ENCODE measurements at places on chromosomes 5 and 9. TPM values are rescaled to one million over a fixed set of nuclear protein-coding genes. Genes with fewer than 3 reads are reported as not detected.

DNA sequence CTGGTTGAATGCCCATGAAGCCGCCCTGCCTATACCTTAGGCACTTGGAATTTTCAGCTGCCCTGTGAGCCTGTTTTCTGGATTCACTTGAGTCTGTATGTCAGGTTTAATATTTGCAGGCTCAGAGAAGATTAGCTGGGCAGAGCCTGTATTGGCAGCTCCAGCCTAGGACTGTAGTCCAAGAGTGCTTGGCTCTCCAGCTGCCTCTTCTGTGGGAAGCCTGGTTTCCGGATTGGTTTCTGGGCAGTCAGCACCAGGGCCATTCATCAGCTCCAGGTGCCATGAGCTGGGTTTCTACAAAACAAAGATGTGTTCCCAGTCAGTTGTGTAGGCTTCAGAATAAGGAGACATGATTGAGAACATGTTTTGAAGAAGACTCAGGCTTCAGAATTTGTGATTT is 90.1 kb downstream of the ARHGAP26 start:
- DNase-seq = peak; percentile 53

- DNase-seq = no peak
These were observed 102.9 kb upstream of the PHYKPL start for GRCh38 chr5:178335302-178336030.

DNA sequence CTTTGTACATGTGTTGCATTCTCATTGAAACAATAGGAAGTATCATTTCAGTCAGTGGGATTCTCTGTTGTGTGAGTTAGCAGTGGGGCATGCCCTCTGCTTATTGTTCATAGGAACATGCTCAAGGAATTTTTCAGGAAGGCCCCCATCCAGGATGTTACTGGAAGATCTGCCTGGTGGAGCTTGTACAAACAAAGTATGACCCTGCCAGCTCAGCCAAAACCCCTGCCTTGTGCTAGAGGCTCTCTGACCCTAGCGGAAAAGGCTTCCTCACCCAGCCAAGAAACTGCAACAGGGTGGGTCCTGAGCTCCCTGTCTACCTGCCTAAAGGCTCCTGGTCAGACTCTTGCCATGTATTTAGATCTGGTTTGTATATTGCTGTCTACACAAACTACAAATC is 43.2 kb downstream of the MRRF start:
- DNase-seq = no peak

- no peak for DNase-seq
These were observed 52.5 kb upstream of the GGTA1 start for GRCh38 chr9:121551985-121552753.

GRCh38 chr9:81669866-81670265 is 19.5 kb downstream of the TLE1 start:
- DNase-seq = no peak

TMEM252 gene
- not detected for total RNA-seq

FGFR4 gene
- 0.57 TPM for total RNA-seq

All from aorta (tissue), 5 donors.